Osteocyte (in vitro differentiated cells): ENCODE measurements at places on chromosomes 1 and 21.

GRCh38 chr1:118291661-118292060 lies 106.6 kb upstream of the SPAG17 start:
- no peak for DNase-seq

- DNase-seq: no peak
Measured at GRCh38 chr1:38586993-38587646, 272.5 kb downstream of the RRAGC start.

- no peak for DNase-seq
Measured at GRCh38 chr1:173294843-173295242, 87.7 kb upstream of the TNFSF4 start.

GRCh38 chr1:119373465-119373864 lies 4.9 kb downstream of the HAO2 start:
- no peak for DNase-seq

- DNase-seq: no peak
Measured at GRCh38 chr1:50505427-50505826, 82.2 kb upstream of the DMRTA2 start.

GRCh38 chr21:46050668-46051378 lies 47.1 kb upstream of the COL6A2 start:
- peak; percentile 80 for DNase-seq
